ENCODE measurements at places on chromosomes 2 and 18.

GRCh38 chr18:65901522-65901921 lies 150.7 kb downstream of the CDH7 start:
- DNase-seq = no peak

DNA sequence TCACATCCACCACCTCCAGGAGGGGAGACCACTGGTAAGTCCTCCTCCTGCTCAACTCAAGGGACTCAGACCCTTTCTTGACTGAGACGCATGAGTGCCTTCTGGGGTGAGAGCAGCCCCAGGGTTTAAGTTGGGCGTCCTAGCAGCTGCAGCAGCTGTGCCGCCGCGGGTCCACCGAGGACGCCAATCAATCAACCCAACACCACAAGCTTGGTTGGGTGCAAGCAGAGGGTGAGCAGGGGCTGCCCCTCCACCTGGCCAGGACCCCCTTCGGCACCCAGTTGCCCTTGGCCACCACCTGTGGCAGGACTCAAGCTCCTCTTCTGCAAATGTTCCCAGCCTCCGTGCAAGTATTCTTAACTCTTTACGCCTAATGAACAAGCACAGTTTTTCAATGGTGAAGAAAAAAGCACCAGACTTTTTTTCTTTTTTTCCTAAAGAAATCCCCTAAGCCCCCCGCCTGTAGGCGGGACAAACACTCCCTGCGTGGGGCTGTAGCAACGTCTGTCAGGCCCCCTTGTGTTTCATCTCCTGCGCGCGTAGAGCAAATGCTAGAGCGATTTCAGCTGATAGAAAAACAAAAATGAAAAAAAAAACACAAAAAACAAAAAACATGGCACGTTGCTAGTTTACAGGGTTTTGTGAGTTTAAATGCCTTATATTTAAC lies 197.1 kb downstream of the LOXHD1 start:
- DNase-seq = no peak

DNA sequence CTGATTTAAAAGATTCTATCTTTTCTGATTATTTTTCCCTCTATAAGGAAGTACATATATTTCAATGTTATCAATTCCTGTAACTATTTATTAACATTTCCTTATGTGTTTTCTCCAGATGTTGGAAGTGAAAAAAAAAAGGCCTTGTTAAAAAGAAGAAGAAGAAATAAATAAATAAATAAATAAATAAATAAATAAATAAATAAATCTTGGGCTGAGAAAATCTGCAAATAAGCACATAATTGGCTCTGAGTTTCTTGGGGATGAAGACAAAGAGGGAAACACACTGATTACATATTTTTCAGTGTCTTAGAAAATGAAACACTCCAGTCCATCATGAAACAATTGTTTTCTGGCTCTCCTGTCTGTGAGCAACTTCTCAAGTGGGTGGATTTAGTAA lies 21.1 kb upstream of the MBOAT2 start:
- DNase-seq = no peak

DNA sequence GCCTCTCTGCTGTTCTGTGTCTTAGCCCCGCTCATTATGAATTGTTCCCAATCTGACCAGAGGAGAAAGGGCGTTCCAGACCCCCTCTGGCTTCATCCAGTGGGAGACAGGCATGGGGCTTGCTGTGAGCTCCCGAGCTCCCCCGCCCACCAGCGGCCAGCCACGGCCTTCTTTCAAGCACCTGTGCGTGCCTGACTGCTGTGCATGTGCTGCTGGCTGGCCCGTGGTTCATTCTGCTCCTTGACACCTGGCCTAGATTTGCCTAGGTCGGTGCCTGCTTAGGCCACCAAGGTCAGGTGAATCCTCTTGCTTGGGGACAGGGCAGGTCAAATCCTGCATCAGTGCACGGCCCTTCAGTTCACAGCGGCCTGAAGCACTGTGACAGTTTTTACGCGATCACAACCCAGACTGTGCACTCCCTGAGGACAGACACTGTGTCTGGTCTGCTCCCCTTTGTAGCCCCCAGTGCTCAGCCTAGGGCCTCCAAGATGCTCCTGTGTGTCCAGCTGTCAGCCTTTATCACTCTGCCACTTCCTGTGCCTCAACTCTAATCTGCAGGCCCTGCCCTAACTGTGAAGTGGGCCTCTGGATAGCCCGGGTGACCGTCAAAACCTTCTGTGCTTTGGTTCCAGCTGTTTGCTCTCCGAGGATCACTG lies 3.6 kb upstream of the LPIN1 start:
- DNase-seq = no peak

GRCh38 chr2:10923008-10923375 lies 11.3 kb downstream of the KCNF1 start:
- DNase-seq = no peak

- no peak for DNase-seq
Measured at GRCh38 chr18:79613186-79613931, 66.2 kb upstream of the CTDP1 start.

Measured in stimulated activated CD4-positive, alpha-beta T cell treated with anti-CD3 and anti-CD28 coated beads, Interleukin-12 subunit alpha, Interleukin-12 subunit beta, amount 100 ng/mL, for 4 hours (primary cell).